ENCODE measurements at places on chromosomes 7 and 10. TPM values are rescaled to one million over a fixed set of nuclear protein-coding genes. Genes with fewer than 3 reads are reported as not detected.

SLC16A9 gene
- 15.4 TPM for total RNA-seq

CCDC7 gene
- total RNA-seq = 20.4 TPM

BMPER gene
- 19.5 TPM for total RNA-seq

PLEKHA1 gene
- 69.7 TPM for total RNA-seq

PPP1R17 gene
- total RNA-seq = not detected

Data from metanephros (tissue), 2 donors.